ENCODE measurements at places on chromosomes 6 and 20.

- DNase-seq = no peak
These were observed 30.3 kb upstream of the MDGA1 start for GRCh38 chr6:37727996-37728395.

- DNase-seq = no peak
These were observed 111.7 kb upstream of the SLC22A23 start for GRCh38 chr6:3568396-3569082.

GRCh38 chr6:63795006-63795405, 159.4 kb downstream of the PHF3 start:
- DNase-seq = peak; percentile 47

DNA sequence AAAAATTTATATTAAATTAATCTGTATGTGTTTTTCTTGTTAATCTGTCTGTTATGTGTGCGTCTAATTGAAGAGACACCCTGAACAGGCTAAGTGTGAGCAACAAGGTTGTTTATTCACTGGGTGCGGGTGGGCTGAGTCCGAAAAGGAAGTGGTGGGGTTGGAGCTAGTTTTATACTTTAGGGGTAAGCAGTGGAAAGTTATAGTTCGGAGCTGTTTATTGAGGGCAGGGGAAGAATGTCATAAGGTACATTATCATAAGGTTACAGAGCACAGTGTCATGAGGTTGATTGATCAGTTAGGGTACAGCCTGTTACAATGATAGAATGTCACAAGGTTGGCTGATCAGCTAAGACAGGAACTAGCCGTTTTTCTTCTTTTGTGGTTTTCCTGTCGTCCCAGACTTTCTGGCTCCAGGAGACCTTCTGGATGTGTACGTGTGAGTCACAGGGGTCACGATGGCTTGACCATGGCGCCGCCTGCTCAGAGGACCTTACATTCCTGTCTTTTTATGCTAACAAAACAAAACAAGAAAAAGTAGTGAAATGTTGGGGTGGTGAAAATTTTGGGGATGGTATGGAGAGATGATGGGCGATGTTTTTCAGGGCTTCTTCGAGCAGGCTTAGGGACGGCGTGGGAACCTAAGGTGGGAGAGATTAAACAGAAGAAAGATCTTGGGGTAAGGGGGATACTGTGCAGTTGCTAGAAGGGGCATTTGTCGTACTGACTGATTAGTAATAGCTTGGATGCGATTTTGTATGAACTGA, 754.0 kb upstream of the ADGRB3 start:
- DNase-seq = no peak

DNA sequence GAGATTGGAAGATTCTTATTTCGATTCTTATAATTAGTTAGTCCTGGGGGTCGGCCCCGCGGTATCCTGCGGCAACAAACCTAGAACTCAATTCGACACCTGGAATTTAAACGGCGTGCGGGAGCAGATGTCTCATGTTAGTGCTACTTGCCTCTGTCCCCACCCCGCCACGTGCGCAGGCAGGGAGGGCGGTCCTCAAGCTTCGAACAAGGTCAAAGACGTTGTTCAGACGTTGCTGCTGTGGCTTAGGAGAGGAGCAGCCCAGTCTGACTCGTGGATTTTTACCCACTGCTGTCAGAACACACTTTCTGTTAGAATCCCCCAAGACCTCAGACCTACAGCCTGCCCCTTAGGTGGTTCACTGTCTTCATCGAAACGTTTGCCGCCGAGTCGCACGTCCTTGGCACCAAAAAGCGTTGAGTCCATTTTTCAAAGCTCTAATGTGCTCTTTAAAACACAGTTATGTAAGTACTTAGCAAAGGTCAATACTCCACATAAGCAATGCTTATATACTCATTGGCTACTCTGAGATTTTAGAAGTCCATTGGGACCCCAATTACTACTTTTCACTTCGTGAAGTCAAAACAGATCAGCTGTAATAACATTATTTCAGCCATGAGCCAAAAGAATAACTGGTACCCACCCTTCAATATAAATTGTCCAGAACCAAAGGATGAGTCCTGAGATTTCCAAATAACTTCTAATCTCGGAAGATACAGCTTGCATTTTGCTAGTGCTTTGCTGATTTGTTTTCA, 2.7 kb upstream of the C6orf62 start:
- no peak for DNase-seq

DNA sequence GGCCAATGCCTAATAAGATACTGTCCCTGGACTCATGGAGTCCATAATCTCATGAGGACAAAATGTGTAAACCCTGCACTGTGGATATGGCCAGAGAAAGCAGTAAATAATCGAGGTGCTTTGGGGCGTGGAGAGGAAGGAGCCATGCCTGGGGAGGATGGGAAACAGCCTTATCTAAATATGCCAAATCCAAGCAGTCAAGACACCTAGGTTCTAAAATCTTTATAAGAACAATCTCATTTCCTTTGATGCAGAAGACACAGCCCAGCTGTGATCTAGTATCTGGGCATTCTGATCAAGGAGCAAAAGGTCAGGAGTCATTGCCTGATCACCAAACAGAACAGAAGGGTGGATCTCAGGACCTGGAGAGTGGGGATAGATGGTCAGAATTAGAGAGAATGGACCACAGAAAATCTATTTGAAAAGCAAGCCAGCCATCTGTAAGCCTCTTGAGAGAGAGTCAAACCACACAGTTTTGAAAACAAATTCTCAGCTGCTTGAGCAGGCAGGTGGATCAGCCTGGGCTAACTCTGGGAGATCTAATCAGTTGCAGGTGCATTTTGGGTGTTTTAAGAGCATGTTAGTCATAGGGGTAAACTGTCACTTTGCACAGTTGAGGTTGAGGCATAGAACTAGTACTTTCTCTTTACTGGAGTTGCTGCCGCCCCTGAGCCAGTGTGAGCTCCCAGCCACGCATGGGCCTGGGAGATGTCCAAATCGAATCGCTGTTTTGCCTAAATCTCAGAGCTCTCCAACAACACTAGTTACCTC, 130.8 kb upstream of the TNFAIP3 start:
- DNase-seq = no peak

- DNase-seq = peak; percentile 31
These were observed 62.9 kb downstream of the SSR1 start for GRCh38 chr6:7249946-7250643.

GRCh38 chr6:34922177-34922663, 33.2 kb downstream of the ANKS1A start:
- peak; percentile 62 for DNase-seq

GRCh38 chr20:53439616-53440015, 154.0 kb downstream of the ZNF217 start:
- no peak for DNase-seq

- no peak for DNase-seq
These were observed 33.0 kb upstream of the SPDEF start for GRCh38 chr6:34589140-34589539.

- DNase-seq = no peak
These were observed 1.3 kb downstream of the NKAIN2 start for GRCh38 chr6:123804787-123805540.

DNA sequence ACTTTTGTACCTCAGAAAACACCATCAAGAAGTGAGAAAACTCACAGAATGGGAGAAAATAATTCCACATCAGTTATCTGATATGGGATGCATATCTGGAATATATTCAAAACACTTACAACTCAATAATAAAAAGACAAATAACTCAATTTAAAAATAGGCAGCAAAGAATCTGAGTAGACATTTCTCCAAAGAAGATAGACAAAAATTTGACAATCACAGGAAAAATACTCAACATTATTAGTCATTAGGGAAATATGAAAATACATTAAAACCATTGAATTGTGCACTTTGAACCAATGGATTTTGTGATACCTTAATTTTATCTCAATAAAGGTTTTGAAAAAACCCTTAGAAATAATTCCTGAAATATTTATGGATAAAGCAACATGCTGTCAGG, 36.9 kb upstream of the STMND1 start:
- DNase-seq = no peak

- peak; percentile 70 for DNase-seq
These were observed 20.4 kb downstream of the ZNF337 start for GRCh38 chr20:25676164-25676809.

DNA sequence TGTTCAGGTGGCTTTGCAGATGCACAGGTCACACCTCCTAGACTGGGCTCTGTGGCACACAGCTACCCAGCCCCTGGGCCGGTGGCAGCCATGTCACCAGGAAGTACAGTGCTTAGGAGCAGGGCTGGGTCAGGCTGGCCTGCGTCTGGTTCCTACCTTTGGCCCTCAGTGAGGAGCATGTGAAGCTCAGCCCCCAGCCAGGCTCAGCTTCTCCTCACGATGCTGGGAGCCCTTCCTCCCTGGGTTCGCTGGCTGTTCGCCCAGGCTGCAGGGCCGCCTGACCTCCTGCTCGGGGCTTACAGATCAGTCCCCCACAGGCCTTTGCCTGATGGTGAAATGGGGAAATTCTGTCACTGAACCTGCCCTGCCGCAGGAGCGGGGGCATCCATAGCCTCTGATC, 23.1 kb downstream of the SPATA2 start:
- DNase-seq = no peak

DNA sequence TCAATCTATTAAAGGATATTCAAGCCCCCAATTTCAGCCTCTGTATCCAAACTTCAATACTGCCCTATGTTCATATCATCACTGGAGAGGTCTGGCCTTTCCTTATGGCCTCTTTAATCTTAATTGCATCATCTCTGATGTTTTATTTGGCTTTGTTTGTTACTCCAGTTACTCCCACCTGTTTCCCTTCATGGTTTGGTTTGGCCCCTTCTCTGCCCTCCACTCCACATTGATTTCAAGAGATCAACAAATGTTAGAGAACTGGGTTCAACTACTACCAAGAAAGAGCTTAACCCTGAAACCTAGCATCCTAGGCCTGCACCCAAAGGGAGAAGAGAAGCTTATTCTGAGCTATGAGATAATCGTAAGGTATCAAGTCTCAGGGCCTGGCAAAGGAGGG, 221.6 kb downstream of the LAMA2 start:
- DNase-seq = no peak

- peak; percentile 86 for DNase-seq
These were observed 35.6 kb downstream of the CNKSR3 start for GRCh38 chr6:154474648-154475428.

Measured in AG10803 (cell line).